ENCODE measurements at places on chromosomes 5 and 9. TPM values are rescaled to one million over a fixed set of nuclear protein-coding genes. Genes with fewer than 3 reads are reported as not detected.

NRARP gene
- 62.5 TPM for total RNA-seq

GAS1 gene
- 2.3 TPM for total RNA-seq

FBP2 gene
- total RNA-seq: not detected

IL5 gene
- total RNA-seq: not detected

SLC1A3 gene
- total RNA-seq: not detected

OR1Q1 gene
- total RNA-seq: not detected

HTR1A gene
- not detected for total RNA-seq

TRIM14 gene
- 3.9 TPM for total RNA-seq

PCDHGA8 gene
- total RNA-seq: 2.3 TPM

GPBP1 gene
- total RNA-seq: 41.8 TPM

ACTBL2 gene
- total RNA-seq: 2.8 TPM

RNF130 gene
- total RNA-seq: 73.5 TPM

LMNB1 gene
- 41.4 TPM for total RNA-seq

SLC45A2 gene
- total RNA-seq: not detected

SOWAHA gene
- not detected for total RNA-seq

MGAT1 gene
- 183 TPM for total RNA-seq

FABP6 gene
- not detected for total RNA-seq

SLC25A2 gene
- total RNA-seq: not detected

CNTFR gene
- total RNA-seq: not detected

OMD gene
- total RNA-seq: not detected

PCDHA9 gene
- 0.06 TPM for total RNA-seq

CATSPER3 gene
- not detected for total RNA-seq

HMHB1 gene
- not detected for total RNA-seq

CDC42SE2 gene
- total RNA-seq: 19.1 TPM

PTBP3 gene
- 47.3 TPM for total RNA-seq

PKD2L2 gene
- total RNA-seq: not detected

PROB1 gene
- total RNA-seq: 2.4 TPM

HAPLN1 gene
- not detected for total RNA-seq

OR1J2 gene
- not detected for total RNA-seq

SHC3 gene
- total RNA-seq: 7.3 TPM

FREM1 gene
- 0.06 TPM for total RNA-seq

FOXD4L3 gene
- not detected for total RNA-seq

RAPGEF6 gene
- total RNA-seq: 12.5 TPM

POLR3G gene
- 15.1 TPM for total RNA-seq

IFNW1 gene
- total RNA-seq: not detected

PAEP gene
- not detected for total RNA-seq

ARID3C gene
- total RNA-seq: not detected

SEPTIN8 gene
- total RNA-seq: 65.0 TPM

C9orf153 gene
- total RNA-seq: not detected

SMIM23 gene
- not detected for total RNA-seq

CD72 gene
- total RNA-seq: not detected

PDGFRB gene
- 13.0 TPM for total RNA-seq

PPP2R2B gene
- total RNA-seq: 0.19 TPM

DYNC2I2 gene
- 71.9 TPM for total RNA-seq

TMEM215 gene
- not detected for total RNA-seq

FAXDC2 gene
- 7.8 TPM for total RNA-seq
